ENCODE measurements at places on chromosomes 4 and X. TPM values are rescaled to one million over a fixed set of nuclear protein-coding genes. Genes with fewer than 3 reads are reported as not detected.

The CT45A10 gene
- polyA plus RNA-seq = not detected

The TSPAN7 gene
- 16.8 TPM for polyA plus RNA-seq

The MND1 gene
- polyA plus RNA-seq = 4.6 TPM

The MAGEA2B gene
- not detected for polyA plus RNA-seq

The ODAM gene
- 0.08 TPM for polyA plus RNA-seq

The RTL3 gene
- polyA plus RNA-seq = not detected

The UGT2B7 gene
- 0.05 TPM for polyA plus RNA-seq

The APBB2 gene
- polyA plus RNA-seq = 3.0 TPM

The SMR3B gene
- polyA plus RNA-seq = not detected

The PRDX4 gene
- polyA plus RNA-seq = 70.4 TPM

The RRAGB gene
- 8.7 TPM for polyA plus RNA-seq

The LAMTOR3 gene
- polyA plus RNA-seq = 49.4 TPM

The ARMCX4 gene
- polyA plus RNA-seq = 8.4 TPM

The HPGDS gene
- polyA plus RNA-seq = 0.33 TPM

The GABRG1 gene
- 0.02 TPM for polyA plus RNA-seq

The PARM1 gene
- polyA plus RNA-seq = 1.8 TPM

The SPANXA2 gene
- not detected for polyA plus RNA-seq

The TMEM150C gene
- 1.2 TPM for polyA plus RNA-seq
